ENCODE measurements at places on chromosomes 2 and 18.

DNA sequence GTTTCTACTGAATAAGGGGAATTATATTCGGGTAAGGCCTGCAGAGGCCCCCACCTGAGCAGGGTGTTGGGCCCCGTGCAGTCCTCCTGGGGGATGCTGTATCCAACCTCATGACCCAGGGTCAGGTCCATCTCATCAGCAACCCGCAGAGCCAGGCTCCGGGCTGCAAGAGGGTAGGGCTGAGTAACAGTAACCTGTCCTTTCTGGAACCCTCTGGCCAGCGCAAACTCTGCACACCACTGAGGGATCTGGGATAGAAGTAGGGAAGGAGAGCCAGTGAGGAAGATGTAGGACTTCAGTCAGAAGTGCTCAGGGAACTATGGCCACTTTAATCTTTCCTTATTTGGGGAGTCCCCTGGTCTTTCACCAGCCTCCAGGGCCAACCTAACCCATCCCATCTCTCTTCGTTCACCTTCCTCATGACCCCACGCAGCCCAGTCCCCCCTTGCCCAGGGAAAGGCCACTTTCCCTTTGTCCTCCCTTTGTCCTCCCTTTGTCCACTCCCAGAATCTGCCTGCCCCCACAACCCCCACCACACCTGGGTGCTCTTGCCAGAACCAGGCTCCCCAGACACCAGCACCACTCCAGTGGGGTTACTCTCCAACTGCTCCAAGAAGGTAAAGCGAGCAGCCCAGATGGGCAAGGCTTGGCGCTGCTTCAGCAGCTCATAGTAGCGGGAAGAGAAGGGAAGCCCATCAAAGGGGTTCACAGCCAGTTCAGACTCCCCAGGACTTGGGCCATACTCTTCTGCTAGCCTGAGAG lies 895 bp downstream of the DQX1 start:
- no peak for DNase-seq

DNA sequence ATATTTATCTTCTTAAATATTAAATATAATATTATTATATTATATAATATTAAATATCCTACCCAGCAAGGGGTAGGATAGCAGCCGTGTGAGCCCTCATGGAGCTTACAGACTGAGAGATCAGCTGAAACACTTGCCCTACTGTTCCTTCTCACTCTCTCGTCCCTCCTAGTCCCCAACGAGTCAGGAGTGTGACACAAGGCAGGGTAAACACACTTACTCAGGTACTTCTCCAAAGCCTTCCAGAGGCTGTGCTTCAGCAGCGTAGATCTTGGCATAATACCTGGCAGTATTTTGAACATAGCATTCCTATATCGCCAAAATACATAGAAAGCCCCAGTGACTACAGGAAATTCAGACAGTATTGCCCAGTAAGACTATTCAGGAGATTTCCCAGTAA lies 114.1 kb downstream of the ALPK2 start:
- DNase-seq = no peak

DNA sequence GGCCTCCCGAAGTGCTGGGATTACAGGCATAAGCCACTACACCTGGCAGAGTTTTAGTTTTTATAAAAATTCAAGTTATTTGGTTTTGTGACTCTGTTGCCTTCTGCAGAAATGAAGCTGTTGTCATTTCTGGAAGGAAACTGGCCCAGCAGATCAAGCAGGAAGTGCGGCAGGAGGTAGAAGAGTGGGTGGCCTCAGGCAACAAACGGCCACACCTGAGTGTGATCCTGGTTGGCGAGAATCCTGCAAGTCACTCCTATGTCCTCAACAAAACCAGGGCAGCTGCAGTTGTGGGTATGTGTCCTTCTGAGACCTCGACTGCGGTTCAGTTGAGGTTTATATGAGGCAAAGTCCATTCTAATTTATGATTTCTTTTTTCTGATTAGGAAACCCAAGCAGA lies 7.2 kb downstream of the MTHFD2 start:
- no peak for DNase-seq

- no peak for DNase-seq
Observed at GRCh38 chr2:220057391-220057790, 430.0 kb downstream of the SLC4A3 start.

GRCh38 chr2:38460313-38460712 lies 83.2 kb upstream of the ATL2 start:
- no peak for DNase-seq

DNA sequence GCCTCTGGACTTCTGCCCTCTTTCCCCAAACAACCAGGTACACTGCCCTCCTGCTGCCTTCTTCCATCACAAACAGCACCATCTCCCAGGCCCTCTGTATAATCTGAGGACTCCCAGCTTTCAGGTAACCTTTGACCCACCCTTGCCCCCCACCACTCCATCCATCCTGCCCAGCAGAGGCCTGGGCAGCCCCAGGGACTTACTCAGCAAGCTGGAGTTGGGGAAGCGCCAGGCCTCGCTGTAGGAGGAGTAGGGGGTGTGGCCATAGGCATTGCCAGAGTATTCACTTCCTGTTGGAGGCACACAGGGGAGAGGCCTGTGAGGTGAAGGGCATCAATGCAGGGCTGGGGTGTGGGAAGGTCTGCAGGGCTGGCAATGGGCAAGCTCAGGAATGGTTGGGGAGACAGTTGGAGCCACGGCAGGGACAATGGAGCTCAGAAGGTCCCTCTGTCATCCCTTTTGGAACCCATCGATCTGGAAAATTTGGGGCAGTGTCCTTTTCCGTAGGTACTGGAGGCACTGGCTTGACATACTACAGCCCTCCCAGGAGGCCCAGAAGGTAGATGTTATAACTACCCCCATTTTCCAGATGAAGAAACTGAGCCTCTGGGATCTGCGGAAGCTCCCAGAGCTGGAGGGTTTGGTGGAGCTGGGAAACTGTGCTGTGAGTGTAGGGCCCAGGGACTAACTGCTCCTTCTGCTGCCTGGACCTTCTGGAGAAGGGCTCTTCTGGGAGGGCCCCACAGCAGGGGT lies 46.3 kb downstream of the PSD4 start:
- DNase-seq = no peak

DNA sequence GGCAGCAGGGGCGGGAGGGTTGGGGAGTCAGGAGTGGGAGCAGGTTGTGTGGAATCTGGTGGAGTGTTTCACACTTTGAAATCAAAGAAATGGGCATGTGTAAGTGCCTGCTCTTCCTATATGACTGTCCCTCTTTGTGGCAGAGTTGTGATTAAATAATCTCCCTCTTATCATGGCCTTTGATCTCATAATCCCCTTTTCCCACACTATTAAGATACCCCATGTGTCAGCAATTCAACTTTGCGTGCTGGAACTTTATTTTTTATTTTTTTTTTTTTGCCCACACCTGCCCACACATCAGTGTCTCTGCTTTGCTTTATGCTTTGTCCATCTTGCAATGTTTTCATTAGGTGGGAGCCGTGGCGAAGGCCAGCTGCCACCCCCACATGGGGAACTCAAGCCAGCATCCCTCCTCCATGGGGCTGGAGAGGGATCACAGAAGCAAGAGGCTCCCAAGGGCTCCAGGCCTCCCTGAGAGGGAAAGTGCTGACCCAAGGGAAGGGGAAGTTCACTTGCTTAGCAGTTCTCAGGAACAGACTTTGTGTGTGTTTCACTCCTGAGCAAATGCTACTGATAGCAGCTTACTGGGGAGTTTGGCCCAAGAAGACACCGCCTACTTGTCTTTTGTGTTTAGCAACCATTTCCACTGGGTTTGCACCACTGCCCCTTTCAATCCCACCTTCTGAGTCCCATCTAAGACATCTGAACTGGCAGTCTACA lies 243.4 kb downstream of the BCL11A start:
- no peak for DNase-seq

DNA sequence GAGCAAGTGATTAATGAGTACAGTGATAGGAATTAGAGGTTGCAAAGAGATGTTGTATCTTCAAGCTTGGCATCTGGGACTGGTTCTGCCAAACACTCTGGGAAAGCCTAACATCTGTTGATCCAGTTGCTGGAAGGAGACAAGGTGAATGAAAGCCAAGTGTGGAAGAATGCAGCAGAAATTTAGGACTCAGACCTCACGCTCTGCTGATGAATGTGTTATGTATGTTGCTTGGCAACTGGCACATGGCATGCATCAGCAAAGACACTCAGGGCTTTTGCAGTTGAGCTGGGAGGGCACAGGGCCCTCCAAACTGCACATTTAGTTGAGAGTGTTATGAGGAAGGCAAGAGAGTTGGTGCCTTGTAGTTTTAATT lies 105.5 kb downstream of the COLEC12 start:
- no peak for DNase-seq

- DNase-seq = no peak
Observed at GRCh38 chr2:133644846-133645245, 76.6 kb upstream of the NCKAP5 start.

DNA sequence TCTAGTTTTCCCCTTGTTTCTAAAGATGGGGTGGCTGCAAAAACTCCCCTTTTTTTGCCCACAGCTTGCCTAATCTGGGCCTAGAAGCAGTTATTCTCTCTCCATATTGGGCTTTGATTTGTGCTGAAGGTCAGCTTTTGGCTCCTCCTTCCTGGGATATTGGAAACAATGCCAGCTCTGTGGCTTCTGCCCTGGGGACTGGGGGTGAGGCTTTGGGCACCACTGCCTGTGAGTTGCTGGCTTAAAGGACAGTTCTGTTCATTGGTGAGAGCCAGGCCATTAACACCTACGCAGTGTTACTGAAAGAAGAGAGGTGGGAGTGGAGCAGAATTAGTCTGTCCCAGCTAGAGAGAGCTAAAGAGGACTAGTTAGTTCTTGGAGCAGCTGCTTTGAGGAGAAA lies 4.3 kb downstream of the UBXN2A start:
- DNase-seq = no peak

DNA sequence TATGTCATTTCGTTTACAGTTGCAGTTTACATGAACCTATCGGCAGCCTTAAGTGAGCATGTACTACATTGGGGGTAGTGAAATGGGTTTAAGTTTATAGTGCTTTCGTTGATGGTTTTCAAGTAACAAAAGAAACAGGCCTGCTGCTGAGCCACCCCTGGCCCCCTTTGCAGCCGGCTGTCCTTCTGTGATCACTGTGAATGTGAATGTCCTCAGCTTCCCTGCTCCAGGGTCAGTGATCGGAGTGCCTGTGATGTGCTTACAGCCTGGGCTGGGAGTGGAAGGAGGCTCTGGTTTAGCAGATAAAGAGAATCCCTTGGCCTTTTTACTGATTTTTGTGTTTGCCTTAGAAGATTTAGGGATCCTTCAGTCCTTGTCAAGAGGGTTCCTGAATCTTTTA lies 154.2 kb downstream of the FAM210A start:
- DNase-seq = no peak

DNA sequence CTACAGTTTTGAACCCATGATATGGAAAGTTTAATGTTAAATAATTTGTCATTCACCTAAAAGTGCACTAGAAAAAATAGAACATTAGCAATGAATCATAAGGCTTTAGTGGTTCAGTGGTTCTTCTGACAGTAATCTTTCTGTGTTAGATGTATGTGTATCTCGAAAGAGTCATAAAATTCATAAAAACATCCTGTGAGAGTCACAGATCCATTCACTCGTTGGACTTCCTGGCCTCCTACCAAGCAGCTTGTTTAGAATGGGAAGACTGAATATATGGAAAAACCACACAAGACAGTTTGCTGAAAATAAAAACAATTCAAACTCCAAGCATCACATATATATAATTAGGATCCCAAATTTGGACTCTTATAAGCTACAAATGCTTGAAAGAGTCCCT lies 34.8 kb downstream of the ADNP2 start:
- no peak for DNase-seq

GRCh38 chr2:111184725-111185310 lies 64.1 kb downstream of the BCL2L11 start:
- no peak for DNase-seq

DNA sequence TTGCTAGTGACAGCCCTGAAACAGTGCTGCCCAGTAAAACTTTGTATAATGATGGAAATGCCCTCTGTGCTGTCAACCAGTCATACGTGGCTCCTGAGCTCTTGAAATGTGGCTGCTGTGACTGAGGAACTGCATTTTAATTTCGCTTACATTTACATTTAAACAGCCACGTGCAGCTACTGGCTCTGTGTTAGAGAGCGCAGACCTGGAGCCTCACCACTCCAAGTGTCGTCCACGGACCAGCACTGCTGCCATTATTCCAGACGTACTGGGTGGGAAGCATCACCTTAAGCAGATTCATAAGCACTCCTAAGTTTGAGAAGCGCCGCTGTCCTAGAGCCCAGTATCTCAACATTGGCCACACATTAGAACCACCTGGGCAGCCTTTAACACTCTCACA lies 77.0 kb upstream of the MGAT4A start:
- no peak for DNase-seq

Measured in stimulated activated CD8-positive, alpha-beta memory T cell treated with anti-CD3 and anti-CD28 coated beads, Interleukin-7, amount 100 ng/mL, for 1 hour (primary cell).